ENCODE measurements at places on chromosomes 5 and 9. TPM values are rescaled to one million over a fixed set of nuclear protein-coding genes. Genes with fewer than 3 reads are reported as not detected.

The RECK gene
- total RNA-seq = 31.2 TPM

The POLE3 gene
- total RNA-seq = 34.8 TPM

The TMEFF1 gene
- 2.0 TPM for total RNA-seq

The STC2 gene
- total RNA-seq = 3.4 TPM

The PTGS1 gene
- 98.8 TPM for total RNA-seq

The GPX8 gene
- total RNA-seq = 120 TPM

The SMIM3 gene
- 10.2 TPM for total RNA-seq

The UNC5A gene
- 0.32 TPM for total RNA-seq

The CNTNAP3 gene
- 20.9 TPM for total RNA-seq

The ECSCR gene
- 23.8 TPM for total RNA-seq

The ADRA1B gene
- total RNA-seq = 0.63 TPM

The ALG2 gene
- total RNA-seq = 36.5 TPM

Measured in urinary bladder (tissue), 4 donors.